ENCODE measurements at places on chromosomes 2 and 18.

DNA sequence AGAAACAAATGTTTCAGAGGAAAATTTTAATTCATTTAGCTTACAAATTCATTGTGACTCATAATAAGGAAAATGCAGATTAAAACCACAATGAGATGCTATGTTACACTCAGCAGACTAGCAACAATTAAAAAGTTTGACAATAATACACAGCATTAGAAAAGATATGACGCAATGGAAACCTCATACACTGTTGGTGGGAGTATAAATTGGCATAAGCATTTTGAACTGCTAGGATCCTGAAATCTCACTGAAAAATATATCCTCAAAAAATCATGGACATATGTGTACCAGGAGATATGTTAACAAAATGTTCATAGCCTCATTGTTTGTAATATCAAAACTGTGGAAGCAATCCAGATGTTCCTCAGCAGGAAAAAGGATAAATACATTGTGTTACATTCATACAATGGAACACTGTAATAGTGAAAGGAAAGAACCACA lies 13.7 kb downstream of the CALCRL start:
- H3K4me3 ChIP-seq: no peak overlapping the region
- no peaks in the 10 kb centered on the region for H3K27me3 ChIP-seq

DNA sequence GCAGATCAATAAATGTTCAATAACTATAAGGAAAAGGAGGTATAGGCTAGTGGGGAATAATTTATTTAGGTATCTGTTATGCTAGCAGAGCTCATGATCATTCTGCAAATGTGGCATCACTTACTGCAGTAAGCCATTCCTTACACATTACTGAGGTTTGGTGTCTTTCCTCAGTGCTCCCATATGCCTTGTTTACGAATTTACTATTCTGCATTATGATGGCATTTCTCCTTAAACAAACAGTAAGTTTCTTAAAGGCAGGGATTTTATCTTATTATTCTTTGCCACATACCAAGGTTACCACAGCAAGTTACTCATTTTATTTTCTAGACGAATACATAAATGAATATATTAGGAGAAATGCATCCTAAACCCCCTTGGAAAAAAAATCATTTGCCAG lies 88.4 kb downstream of the DSEL start:
- no peaks in the 10 kb centered on the region for H3K36me3 ChIP-seq
- H3K4me1 ChIP-seq: peaks cover 12% of the 10 kb centered on the region
- no peaks in the 10 kb centered on the region for H3K27me3 ChIP-seq
- H3K27ac ChIP-seq: peak overlapping the region; percentile 30
- DNase-seq: no peak

GRCh38 chr2:165070076-165070475 lies 114.8 kb upstream of the SLC38A11 start:
- H3K36me3 ChIP-seq: no peaks in the 10 kb centered on the region
- no peak for DNase-seq
- peaks cover 4% of the 10 kb centered on the region for H3K4me1 ChIP-seq
- no peak overlapping the region for H3K4me3 ChIP-seq
- no peak overlapping the region for H3K27ac ChIP-seq
- no peaks in the 10 kb centered on the region for H3K27me3 ChIP-seq

GRCh38 chr2:62801110-62801509 lies 95.6 kb downstream of the EHBP1 start:
- peaks cover 5% of the 10 kb centered on the region for H3K4me1 ChIP-seq
- H3K27ac ChIP-seq: no peak overlapping the region

DNA sequence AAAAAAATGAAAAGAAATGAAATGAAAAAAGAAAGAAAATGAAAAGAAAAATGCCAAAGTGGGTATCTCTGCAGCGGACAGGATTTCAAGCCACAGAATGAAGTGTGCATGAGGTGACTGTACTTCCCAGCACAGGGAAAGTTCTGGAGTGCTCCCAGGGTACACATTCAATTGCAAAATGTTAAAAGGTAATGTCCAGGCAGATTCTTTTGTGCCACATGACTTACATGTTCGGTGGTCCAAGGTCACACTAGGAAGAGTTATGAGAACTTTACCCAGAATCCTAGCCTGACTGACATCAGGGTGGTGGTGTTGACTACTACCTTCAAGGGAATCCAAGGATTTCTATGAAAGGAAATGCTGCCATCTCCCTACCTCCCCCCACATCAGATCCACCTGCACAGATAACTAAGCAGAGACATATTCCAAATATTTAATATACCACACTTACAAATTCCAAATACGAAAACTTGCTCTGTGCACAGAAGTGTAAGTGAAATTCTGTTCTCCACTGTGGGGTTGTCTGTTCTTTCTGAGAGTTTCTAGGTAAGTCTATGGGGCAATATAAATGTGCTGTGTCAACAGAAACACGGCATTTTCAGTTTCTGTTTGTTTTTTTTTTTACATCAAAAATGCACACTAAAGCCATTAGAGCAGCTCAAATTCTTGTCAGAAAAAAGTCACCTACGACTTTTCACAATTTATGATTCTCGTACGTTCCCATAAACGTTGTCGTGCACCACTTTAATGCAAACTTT lies 56.6 kb downstream of the CABYR start:
- H3K36me3 ChIP-seq: no peaks in the 10 kb centered on the region
- no peak overlapping the region for H3K4me3 ChIP-seq
- H3K27me3 ChIP-seq: no peaks in the 10 kb centered on the region
- H3K27ac ChIP-seq: no peak overlapping the region
- peaks cover 4% of the 10 kb centered on the region for H3K4me1 ChIP-seq

- peaks cover 10% of the 10 kb centered on the region for H3K36me3 ChIP-seq
- no peaks in the 10 kb centered on the region for H3K27me3 ChIP-seq
- H3K4me1 ChIP-seq: peaks cover 9% of the 10 kb centered on the region
- DNase-seq: no peak
- H3K27ac ChIP-seq: no peak overlapping the region
These were observed 141.4 kb downstream of the SMAD7 start for GRCh38 chr18:48809365-48809764.

All from RWPE2 (cell line).